Substantia nigra (tissue), 51 donors: ENCODE measurements at places on chromosomes 12 and 14.

DNA sequence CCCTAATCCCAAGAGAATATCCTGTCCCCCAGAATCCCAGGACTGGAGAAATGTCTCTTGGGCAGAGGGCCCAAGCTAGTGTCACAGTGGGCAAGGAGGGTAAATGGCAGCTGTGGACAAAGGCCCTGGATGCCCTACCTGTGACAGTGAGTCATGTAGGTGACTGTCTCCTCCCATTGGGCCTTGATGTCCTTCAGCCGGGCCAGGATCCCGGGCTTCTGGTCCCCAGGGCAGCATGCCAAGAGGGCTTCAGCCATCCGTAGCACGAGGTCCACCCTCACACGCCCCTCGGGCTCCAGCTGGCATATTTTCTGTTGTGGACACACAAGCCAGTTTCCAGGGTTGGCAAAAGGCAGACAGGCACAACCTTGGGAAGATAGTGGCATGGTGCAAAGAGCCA lies 48.8 kb downstream of the SYNE3 start:
- DNase-seq = no peak

- DNase-seq = no peak
Measured at GRCh38 chr12:27807063-27807703, 27.1 kb upstream of the MANSC4 start.

DNA sequence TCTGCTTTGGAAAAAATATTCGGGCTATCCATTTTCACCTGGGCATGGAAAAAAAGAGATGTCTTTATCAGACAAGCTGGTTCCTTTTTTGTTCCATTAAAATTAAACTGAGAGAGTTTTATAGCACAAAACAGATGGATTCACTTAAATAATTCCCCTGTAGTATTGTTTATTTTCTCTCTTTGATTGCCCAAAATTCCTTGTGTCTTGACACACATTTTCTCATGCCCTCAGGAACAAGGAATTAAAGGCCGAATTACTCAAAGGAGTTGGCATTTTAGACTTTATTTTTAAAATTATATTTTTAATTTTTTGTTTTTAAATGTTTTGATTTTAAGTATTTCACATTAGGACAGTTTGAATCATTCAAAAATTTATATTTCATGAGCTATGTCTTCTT lies 69.6 kb upstream of the SLCO1C1 start:
- DNase-seq = no peak

DNA sequence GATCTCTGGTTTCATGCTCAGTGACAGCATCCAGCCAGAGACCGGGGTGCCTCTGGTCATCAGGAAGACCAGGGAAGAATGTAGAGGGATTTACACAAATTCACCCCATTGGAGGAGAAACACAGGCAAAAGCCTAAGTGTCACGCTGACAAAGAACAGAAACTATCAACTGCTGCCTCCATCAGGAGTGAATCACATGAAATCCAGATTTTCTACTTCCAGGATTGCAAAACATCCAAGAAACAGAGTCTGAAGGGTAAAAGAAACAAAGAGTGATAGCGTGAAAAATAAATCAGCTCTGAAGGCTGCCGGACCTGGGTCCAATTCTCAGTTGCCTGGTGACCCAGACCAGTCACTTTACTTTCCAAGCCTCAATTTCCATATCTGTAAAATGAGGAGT lies 136.1 kb upstream of the MAP1LC3B2 start:
- DNase-seq = no peak

DNA sequence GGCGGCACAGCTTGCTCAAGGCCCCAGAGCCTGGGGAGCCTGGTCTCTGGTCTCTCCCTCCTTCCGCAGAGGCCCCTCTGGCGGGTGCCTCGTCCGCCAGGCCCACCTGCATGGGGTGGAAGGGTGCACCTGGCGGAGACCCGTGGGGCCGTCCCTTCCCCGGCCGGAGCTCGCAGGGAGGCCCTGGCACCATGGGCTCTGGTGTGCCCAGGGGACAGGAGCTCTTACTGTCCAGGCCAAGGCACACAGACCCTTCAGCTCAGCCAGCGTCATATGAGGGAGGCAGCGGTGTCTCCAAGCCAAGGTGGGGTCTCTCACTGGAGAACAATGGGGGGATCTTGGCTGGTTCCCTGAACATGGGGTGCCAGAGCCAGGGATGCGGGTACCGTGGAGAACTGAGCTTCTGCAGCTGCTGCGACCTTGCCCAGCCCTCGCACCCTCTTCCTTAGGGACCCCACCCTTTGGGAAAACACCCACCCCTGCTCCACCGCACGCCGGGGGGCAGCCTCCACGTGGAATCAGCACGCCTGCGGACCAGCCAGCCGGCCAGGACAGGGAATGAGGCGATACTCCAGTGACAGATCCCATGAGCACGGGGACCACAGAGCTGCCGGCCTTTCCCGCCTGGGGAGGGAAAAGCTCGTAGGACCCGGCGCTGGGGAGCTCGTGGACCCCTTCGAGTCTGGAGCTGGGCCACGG lies 25.7 kb upstream of the GALNT9 start:
- no peak for DNase-seq

DNA sequence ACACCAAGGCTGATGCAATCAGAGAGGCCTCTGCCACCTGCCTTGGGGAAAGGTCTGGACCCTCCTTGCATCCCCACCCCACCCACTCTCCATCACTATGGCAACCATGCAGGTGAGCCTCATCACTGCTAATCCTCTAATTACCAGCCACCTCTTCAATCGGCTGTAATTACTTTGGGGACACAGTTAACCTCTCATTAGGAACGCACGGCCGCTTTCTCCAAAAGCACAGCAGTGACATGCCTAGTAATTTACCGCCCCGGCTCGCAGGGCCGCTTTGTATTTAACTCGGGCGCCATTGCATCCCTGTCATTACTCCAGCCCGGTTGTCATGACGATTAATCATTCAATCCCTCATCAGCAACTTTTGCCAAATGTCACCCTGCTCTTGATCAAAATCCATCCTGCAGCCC lies 36.3 kb upstream of the FAM222A start:
- no peak for DNase-seq
